ENCODE measurements at places on chromosomes 5 and 9. TPM values are rescaled to one million over a fixed set of nuclear protein-coding genes. Genes with fewer than 3 reads are reported as not detected.

GRCh38 chr5:93179466-93179865 is 401.6 kb downstream of the NR2F1-AS1 start:
- no peaks in the 10 kb centered on the region for H3K36me3 ChIP-seq
- H3K27me3 ChIP-seq: no peaks in the 10 kb centered on the region
- H3K27ac ChIP-seq: no peak overlapping the region
- no peaks in the 10 kb centered on the region for H3K4me1 ChIP-seq
- H3K4me3 ChIP-seq: no peak overlapping the region

DNA sequence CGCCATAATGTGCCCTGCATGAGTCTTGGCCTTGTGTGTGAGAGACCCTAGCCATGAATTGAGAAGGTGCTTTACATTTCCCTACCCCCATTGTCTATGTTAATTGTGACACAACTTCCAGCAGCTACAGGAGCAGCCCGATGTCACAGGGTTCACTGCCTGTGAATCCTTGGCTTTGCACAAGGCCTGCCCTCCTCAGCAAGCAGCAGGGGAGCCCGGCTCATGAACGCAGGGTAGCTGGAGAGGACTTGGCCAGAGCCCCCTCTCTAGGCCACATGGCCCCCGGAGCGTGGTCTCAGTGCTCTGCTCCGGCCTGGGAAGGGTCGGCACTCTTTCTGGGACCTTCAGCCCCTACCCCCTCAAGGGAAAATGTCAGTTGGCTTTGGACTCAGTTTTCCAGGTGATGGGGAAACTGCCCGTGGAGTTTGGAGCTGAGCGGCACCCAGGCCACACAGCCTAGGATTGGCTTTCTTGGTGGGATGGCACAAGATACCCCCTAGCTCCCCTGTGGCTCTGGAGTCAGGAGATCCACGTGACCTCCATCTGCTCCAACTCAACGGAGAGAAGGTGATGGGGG is 160.8 kb downstream of the DAB2IP start:
- H3K4me1 ChIP-seq: no peaks in the 10 kb centered on the region
- H3K4me3 ChIP-seq: no peak overlapping the region
- H3K36me3 ChIP-seq: no peaks in the 10 kb centered on the region
- H3K27ac ChIP-seq: no peak overlapping the region

- DNase-seq: no peak
- no peak overlapping the region for H3K27ac ChIP-seq
- H3K4me3 ChIP-seq: no peak overlapping the region
- no peaks in the 10 kb centered on the region for H3K27me3 ChIP-seq
- H3K36me3 ChIP-seq: no peaks in the 10 kb centered on the region
Measured at GRCh38 chr5:116025866-116026265, 6.4 kb upstream of the ARL14EPL start.

The LPAR1 gene
- 14.1 TPM for total RNA-seq

- no peaks in the 10 kb centered on the region for H3K4me1 ChIP-seq
- no peak for DNase-seq
- H3K36me3 ChIP-seq: no peaks in the 10 kb centered on the region
- H3K4me3 ChIP-seq: no peak overlapping the region
- H3K27me3 ChIP-seq: no peaks in the 10 kb centered on the region
Measured at GRCh38 chr5:91424638-91425436, 41.7 kb upstream of the ARRDC3 start.

DNA sequence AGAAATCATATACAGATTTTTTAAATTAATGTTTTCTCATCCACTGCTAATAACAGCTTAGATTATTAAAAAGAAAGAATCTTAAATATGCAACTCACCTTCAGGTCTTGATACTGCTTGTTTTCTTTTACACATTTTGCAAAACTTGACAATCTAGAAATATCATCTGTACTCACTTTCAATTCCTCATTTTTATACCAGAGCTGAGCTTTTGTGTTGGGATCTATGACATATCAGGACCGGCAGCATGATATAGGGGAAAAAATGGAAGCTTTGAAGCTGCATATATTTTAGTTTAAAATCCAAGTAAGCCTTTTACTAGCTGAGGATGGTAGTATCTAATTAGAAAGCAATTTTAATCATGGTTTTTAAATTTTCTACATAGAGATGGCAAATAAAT is 75.7 kb upstream of the SMARCA2 start:
- H3K27me3 ChIP-seq: no peaks in the 10 kb centered on the region
- DNase-seq: no peak
- no peaks in the 10 kb centered on the region for H3K36me3 ChIP-seq
- H3K4me3 ChIP-seq: no peak overlapping the region
- no peak overlapping the region for H3K27ac ChIP-seq
- H3K4me1 ChIP-seq: no peaks in the 10 kb centered on the region

The TRIM36 gene
- 5.2 TPM for total RNA-seq

GRCh38 chr5:142972064-142972570 is 201.9 kb downstream of the ARHGAP26 start:
- no peak for DNase-seq
- no peak overlapping the region for H3K4me3 ChIP-seq
- no peaks in the 10 kb centered on the region for H3K36me3 ChIP-seq
- H3K4me1 ChIP-seq: peaks cover 16% of the 10 kb centered on the region
- H3K27me3 ChIP-seq: no peaks in the 10 kb centered on the region
- no peak overlapping the region for H3K27ac ChIP-seq

DNA sequence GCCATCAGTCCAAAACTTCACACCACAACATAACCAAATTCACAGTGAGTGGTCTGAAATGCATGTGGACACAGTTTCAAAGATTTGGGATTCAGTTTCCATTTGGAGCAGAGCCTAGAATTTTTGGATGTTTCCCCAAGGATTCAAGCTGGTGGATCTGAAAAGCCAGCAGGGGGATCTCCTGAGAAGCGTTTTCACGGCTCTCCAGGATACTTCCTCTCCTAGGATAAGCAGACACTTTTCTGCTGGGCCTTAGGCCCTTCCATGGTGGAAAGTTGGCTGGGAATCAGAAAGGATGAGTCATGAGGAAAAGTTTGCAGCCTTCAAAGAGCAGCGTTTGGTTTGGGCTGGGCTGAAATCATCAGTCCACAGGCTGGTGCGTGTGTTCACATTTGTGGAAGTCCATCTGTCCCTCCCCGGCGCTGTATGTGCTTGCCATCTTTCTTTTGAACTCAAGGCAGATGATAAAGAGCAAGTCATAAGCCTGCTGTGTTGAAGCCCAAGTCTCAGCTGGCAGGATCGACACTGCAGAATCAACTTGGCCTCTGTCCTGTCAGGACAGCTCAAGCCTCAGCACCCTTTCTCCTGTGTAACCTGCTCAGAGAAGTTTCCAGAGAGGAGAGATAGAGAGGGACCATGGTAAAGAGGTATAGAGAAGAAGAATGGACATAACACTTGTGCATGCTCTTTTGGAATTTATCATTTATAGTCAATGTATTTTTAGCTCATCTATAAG is 152.6 kb upstream of the MSX2 start:
- H3K27me3 ChIP-seq: no peaks in the 10 kb centered on the region
- H3K36me3 ChIP-seq: no peaks in the 10 kb centered on the region
- no peak for DNase-seq
- no peak overlapping the region for H3K4me3 ChIP-seq

GRCh38 chr5:154199263-154199662 is 8.7 kb downstream of the GALNT10 start:
- H3K4me3 ChIP-seq: no peak overlapping the region
- peak overlapping the region; percentile 77 for H3K27ac ChIP-seq

Measured in upper lobe of left lung (tissue), 6 donors.